ENCODE measurements at places on chromosomes 6 and 20.

DNA sequence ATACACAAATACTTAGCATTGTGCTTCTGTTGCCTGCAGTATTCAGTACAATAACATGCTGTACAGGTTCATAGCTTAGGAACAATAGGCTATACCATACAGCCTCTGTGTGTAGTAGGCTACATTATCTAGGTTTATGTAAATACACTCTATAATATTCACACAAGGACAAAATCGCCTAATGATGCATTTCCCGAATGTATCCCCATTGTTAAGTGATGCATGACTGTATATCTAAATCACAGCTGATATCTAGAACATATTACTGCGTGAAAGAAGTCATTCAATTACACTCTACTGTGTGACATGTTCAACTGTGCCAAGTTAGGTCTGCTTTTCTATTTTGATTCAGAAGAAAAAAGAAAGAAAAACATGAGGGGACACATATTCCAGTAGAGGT lies 633.5 kb downstream of the RFPL4B start:
- no peak for DNase-seq

DNA sequence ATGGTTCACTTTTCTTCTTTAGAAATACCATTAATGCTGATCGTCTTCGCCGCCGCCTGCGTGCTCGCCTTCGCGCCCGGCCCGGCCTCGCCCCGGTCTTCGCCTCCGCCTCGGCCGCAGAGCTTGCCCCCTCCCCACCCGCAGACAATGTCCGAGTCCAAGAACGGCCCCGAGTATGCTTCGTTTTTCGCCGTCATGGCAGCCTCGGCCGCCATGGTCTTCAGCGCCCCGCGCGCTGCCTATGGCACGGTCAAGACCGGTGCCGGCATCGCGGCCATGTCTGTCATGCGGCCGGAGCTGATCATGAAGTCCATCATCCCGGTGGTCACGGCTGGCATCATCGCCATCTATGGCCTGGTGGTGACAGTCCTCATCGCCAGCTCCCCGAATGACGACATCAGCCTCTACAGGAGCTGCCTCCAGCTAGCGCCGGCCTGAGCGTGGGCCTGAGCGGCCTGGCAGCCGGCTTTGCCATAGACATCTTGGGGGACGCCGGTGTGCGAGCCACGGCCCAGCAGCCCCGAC lies 4.8 kb upstream of the PRPH2 start:
- no peak for DNase-seq

GRCh38 chr20:18796282-18796833 lies 17.2 kb upstream of the SCP2D1 start:
- DNase-seq = no peak

DNA sequence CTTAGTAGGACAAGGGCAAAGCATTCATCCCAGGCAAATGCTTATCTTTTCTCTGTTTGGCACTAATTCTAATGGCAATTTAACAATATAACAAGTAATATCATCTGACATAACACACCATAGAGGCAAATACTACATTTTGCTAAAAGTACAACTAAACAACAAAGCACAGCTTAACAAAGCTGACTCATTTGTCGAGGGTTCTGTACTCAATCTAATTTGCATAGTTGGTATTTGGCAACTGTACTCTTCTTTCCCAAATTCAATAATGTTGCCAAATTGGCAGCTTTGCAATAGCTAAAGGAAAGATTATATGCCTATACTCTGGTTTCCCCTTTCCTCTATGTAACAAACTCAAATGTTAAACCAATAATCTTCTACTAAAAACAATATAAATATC lies 461.0 kb downstream of the PKHD1 start:
- no peak for DNase-seq

DNA sequence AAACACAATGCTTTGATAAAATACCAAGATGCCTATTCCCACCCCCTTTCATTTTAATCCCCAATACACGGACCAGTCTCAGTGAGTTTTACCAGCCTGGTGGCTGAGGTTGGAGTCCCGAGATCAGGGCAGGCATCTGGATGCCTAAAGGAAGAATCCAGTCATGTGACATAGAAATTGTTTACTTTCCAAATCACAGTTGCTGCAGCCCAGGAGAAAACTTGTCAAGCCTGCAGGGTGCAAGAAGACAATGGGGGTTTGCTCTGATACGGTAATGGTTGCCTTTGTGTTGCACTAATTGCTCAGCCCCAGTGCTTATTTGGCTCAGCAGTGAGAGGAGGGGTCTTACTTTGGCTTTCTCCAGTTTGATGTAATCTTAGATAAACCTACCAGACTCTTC lies 308.5 kb upstream of the POU3F2 start:
- no peak for DNase-seq

DNA sequence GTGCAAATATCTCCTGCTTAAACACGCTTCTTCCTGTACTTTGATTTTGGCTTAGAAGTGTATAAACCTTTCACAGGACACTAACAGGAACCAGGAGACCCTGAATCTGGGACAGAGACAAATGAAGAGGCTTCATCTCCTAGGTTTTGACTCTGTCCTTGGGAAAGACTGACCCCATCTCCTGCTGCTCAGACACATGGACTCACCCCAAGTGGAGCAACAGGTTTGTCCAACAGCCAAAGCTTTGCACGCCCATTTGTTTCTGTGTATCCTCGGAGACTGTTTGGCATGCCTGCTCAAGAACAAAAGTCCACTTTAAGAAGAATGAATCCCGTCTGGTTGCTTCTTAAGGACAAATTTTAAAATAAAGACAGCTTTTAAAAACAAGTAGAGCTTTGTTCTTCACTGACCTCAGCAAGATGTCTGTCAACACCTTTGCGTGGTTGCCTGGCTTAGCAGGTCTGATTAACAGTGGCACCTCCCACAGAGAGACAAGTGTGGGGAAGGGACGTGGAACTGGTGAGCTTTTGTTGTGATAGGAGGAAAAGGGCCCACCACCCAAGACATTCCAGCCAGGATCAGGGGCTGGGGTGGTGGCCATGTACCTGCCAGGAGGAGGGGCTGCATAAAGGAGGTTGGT lies 202.6 kb downstream of the SOD2 start:
- DNase-seq = no peak
